Tibial nerve (tissue), 4 donors: ENCODE measurements at places on chromosomes 16 and 17. TPM values are rescaled to one million over a fixed set of nuclear protein-coding genes. Genes with fewer than 3 reads are reported as not detected.

DNA sequence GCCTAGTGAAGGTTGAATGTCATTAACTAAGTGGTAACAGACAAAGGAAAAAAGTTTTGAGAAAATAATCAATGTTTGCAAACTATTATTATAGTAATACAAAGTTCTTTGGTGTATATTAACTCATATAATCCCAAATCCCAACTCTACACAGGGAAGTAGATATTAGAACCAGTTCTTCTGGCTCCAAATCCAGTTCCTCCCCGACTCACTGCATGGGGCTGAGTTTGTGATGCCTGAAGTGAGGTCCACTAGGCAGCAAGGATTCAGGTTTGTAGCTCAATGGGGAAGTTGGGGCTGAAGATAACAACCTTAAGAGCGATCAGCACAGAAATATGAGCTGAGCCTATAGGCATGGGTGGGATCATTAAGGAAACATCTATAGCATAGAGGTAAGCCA lies 5.6 kb upstream of the SYNRG start:
- H3K36me3 ChIP-seq: no peaks in the 10 kb centered on the region
- H3K4me3 ChIP-seq: no peak overlapping the region
- no peaks in the 10 kb centered on the region for H3K27me3 ChIP-seq
- H3K27ac ChIP-seq: no peak overlapping the region

Gene CRYBA1
- not detected for total RNA-seq

Gene DNAH17
- total RNA-seq: under 0.01 TPM

Gene RHBDL1
- 2.7 TPM for total RNA-seq

DNA sequence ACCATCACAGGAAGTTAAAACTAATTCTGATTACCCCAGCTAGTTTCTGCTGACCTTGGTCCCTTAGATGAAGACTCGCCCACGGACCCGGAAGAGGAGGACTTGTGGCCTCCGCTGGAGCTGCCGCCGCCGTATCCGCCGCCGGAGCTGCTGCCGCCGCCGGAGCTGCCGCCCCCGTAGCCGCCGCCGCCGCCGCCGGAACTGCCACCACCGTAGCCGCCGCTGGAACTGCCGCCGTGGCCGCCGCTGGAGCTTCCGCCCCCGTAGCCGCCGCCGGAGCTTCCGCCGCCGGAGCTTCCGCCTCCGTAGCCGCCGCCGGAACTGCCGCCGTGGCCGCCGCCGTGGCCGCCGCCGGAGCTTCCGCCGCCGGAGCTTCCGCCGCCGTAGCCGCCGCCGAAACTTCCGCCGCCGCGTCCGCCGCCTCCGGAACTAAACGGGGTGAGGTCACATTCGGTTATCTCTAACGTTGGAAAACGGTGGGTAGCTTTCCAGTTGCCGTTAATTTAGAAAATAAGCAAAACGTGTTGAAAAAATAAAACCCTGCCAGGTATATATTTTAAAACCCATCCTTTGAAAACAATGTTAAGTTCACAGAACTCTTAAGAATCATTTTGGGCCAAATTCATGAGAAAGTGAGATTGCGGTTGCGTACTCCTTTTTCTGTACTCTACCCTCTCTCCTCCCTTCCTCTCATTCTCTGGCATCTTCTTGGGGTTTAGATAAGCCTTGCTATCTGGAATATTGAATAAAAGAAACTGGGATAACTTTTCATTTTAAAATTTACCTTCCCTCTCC lies 3.5 kb downstream of the KRT10 start:
- no peaks in the 10 kb centered on the region for H3K27me3 ChIP-seq
- peaks cover 14% of the 10 kb centered on the region for H3K4me1 ChIP-seq
- peak overlapping the region; percentile 91 for H3K27ac ChIP-seq
- no peaks in the 10 kb centered on the region for H3K36me3 ChIP-seq
- H3K4me3 ChIP-seq: peak overlapping the region; percentile 72
- DNase-seq: peak; percentile 61

Gene TAC4
- total RNA-seq: not detected

DNA sequence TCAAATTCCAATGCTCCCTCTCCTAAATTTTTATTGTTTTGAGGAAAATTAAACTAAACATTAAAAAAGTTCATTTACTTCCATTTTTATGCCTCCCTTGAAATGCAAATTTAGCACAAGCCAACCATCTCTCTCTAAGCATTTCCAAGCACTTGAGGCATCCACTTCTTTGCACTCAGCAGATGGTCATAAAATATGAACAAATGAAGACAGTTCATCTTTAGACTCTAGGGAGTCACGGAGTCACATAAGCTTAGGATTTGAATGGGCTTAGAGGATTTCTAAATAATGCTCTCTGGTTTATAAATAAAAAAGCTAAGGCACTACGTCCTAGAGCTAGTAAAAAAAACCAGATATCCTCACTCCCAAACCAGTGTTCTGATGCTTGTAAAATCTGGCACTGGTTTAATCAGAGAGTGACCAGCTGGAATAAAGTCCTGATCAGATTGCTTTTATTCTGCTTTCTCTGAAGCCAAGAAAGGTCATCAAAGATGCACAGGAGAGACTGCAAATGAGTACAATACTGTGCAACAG lies 204.2 kb downstream of the CA10 start:
- H3K36me3 ChIP-seq: no peaks in the 10 kb centered on the region
- H3K27ac ChIP-seq: no peak overlapping the region
